ENCODE measurements at places on chromosomes 5 and 9.

DNA sequence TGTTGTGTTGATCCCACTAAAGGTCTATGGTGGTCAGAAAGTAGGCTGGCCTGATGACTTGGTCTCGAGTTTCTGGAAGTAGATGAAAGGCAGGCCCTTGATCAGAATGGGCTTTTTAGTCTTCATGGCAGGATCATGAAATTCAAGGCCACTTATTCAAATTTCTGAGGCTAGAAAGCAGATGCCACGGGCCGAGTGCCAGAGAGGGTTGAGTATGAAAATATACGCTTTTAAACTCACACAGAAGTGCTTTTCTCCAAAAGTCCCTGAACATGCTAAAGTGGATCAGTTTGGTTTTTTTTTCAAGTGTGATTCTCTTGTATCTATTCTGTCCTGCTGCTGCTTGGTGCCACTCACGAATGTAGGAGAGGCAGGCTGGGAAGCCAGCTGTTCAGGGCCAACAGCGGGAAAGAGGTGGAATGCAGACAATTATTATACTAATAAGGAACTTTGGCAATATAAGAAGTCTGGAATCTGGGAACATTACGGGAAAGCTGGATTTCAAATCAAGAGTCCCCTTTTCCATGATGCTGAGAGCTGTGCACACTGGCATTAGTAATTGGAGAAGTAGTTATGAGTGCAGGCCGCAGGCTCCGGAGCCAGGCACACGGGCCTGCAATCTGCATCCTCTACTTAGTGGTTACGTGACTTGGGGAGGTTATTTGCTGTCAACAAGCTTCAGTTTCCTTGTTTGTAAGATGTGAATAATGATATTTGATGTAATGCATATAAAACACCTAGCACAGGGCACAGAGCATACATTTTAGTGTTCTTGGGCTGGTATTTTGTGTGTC, 95.8 kb downstream of the LMNB1 start:
- no peak for DNase-seq

DNA sequence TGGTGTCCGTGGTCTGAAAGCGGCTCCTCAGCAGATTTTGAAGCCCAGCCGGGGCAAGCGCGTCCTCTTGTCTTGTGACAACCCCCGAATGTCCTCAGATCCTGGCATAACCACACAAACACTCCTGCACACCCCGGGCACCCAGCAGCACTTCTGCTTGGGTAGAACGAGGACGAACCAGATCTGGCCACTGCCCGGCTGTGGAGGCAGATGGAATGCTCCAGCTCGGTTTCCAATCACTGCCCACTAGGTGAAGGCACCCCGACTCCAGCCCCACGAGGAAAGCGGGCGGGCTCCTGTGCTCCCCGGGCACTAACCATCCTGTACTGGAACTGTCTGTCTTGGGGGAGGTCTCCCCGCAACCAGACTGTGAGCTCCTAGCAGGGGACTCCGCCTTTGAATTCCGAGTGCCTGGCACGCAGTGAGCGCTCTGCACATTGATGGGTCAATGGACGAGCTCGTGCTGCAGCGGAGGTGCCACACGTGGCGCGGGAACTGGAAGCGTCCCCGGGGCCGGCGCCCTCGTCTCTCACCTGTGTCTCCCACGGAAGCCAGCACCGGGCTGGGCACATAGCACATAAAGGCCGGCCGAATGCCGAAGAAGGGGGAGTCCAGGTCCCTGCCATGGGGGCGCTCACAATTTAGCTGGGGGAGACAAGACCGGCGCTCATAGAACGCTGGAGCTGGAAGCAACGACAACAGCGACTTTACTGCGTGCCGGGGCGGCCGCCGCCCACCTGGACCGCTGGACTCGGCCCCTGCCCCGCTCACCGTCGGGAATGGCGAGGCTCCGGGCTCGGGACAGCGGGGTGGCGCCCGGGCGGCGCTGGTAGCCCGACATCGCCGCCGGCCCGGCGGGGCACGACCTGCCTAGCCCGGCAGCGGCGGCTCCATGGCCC, 608 bp downstream of the ENTR1 start:
- peak; percentile 58 for DNase-seq

GRCh38 chr5:307306-307705, 14.2 kb upstream of the AHRR start:
- DNase-seq, result no peak

DNA sequence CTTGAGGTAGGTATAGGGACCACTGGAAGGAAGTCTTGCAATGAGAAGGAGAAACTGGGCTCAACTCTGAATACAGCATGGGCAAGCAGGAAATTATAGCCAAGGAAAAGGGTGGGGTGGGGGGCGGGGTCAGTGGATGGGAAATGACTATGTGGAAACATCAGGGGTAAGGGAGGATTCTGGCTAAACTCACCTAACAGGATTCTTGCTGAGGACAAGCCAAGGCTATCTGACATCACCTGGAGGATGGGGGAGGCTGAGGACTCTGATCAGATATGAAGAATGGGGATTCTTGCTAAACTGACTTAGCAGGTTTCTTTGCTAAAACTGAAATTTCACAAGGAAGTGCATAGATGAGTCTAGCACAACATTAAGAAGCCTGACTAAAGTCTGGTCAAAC, 40.8 kb downstream of the CTSL start:
- no peak for DNase-seq

GRCh38 chr5:159031513-159031912, 68.2 kb downstream of the EBF1 start:
- peak; percentile 57 for DNase-seq

Data from iris pigment epithelial cell (primary cell).